Placental pericyte (primary cell): ENCODE measurements at places on chromosomes 7 and 10. TPM values are rescaled to one million over a fixed set of nuclear protein-coding genes. Genes with fewer than 3 reads are reported as not detected.

CCL24 gene
- total RNA-seq, result 0.44 TPM in 1 of 2 replicates, not detected in the other

NRP1 gene
- total RNA-seq, result 205 and 421 TPM in 2 replicates

OR6B1 gene
- total RNA-seq, result not detected in 2 replicates

CUZD1 gene
- total RNA-seq, result 0.22 and 0.57 TPM in 2 replicates

IFIT1B gene
- not detected in 2 replicates for total RNA-seq

MPP7 gene
- 0.14 TPM in 1 of 2 replicates, not detected in the other for total RNA-seq
